ENCODE measurements at places on chromosomes 13 and 19.

- peak; percentile 94 for DNase-seq
- H3K36me3 ChIP-seq: no peaks in the 10 kb centered on the region
- peak overlapping the region; percentile 50 for H3K4me3 ChIP-seq
- no peak overlapping the region for H3K27ac ChIP-seq
These were observed 9.6 kb downstream of the GIPR start for GRCh38 chr19:45677351-45678230.

- peaks cover 24% of the 10 kb centered on the region for H3K36me3 ChIP-seq
- no peaks in the 10 kb centered on the region for H3K27me3 ChIP-seq
- peak; percentile 76 for DNase-seq
These were observed 1.0 kb downstream of the PRMT1 start for GRCh38 chr19:49677901-49678674.

DNA sequence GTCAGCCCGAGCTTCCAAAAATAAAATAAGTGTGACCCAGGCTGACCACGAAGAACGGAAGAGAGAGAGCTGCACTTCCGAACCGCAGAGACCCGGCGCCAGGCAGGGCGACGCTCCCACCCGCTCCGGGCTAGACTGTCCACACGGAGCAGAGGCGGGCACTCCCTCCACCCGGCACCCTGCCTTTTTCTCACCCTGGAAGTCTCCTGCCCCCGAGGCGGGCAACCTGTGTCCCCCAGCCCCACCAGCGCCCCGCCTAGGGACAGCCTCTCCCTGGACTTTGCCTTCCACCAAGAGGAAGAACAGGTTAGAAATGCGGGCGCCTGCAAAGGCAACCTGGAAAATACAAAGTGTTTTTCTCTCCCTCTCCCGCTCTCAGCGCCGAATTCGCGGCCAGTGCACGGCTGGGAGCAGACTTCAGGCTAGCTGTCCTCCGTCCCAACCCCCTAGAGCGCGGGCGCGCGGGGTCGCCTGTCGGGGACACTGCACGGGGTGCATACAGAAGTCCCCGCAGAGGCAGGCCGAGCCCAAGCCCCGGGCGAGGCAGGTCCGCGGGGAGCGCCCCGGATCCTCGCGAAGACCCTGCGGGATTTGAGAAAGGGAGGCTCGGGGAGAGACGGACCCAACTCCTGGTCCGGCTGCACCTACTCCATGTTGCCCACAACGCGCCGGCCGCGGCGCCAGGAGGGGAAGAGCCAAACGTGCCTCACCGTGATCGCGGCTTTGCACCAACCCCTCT, 845 bp downstream of the SPRY2 start:
- H3K27ac ChIP-seq: peak overlapping the region; percentile 99
- H3K4me1 ChIP-seq: peaks cover 4% of the 10 kb centered on the region
- peak; percentile 56 for DNase-seq
- H3K36me3 ChIP-seq: no peaks in the 10 kb centered on the region
- H3K27me3 ChIP-seq: no peaks in the 10 kb centered on the region
- H3K4me3 ChIP-seq: peak overlapping the region; percentile 72

DNA sequence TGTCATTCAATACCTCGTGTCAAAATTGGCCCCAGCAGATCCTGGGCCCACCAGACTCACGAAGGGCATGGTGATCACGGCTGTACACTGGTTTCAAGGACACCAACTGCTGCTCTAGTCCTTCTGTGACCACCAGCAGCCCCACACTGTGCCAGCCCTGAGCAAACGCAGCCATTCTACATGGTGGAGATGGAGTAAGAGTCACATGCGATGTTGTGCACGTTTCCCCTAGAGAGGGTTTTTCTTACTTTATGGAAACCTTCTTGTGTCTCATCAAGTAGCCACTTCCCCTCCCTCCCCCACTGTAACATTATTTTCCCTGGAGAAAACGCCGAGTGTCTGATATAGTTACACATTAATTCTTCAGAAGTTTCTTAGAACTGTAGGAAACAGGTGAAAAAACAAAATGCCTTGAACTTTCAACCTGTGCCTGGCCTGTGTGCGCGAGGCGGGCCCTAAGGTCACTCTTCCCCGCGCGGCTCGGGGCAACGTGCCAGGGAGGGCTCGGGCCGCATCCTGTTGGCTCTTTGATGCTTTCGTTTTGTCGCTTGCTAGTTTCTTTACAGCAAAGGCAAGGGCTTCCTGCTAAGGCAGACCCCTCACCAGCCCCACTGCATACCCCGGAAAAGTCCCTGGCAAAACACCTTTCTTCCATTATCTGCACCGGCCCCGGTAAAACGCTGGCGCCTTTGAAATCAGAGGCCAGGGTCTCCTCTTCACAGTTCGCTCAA, 44.6 kb downstream of the GGACT start:
- H3K4me1 ChIP-seq: peaks cover 11% of the 10 kb centered on the region
- no peaks in the 10 kb centered on the region for H3K36me3 ChIP-seq
- H3K4me3 ChIP-seq: no peak overlapping the region
